ENCODE measurements at places on chromosomes 4 and X.

GRCh38 chr4:128349921-128350320 is 62.3 kb upstream of the PGRMC2 start:
- no peak for DNase-seq

DNA sequence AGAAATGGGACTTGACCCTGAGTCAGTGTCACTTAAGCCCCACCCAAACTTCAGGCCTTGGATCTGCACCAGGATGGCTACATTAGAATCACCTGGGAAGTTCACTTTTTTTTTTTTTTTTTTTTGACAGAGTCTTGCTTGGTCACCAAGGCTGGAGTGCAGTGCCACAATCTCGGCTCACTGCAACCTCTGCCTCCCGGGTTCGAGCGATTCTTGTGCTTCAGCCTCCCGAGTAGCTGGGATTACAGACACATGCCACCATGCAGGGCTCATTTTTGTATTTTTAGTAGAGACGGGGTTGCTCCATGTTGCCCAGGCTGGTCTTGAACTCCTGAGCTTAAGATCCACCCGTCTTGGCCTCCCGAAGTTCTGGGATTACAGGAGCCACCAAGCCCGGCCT is 3.0 kb downstream of the NCBP2L start:
- no peak for DNase-seq

GRCh38 chrX:139750390-139750789 is 42.4 kb upstream of the MCF2 start:
- DNase-seq, result no peak

GRCh38 chr4:74292111-74292870 is 16.0 kb upstream of the EPGN start:
- DNase-seq, result no peak

GRCh38 chr4:128307123-128307571 is 19.5 kb upstream of the PGRMC2 start:
- no peak for DNase-seq

- no peak for DNase-seq
Measured at GRCh38 chrX:126165721-126166461, at the start of gene DCAF12L2. Gene DCAF12L2, minus strand, starts transcription at chrX:126166289. Its CDS starts 365 bp downstream, at chrX:126165924.

GRCh38 chrX:18076434-18076833 is 144.3 kb downstream of the BEND2 start:
- DNase-seq, result no peak

DNA sequence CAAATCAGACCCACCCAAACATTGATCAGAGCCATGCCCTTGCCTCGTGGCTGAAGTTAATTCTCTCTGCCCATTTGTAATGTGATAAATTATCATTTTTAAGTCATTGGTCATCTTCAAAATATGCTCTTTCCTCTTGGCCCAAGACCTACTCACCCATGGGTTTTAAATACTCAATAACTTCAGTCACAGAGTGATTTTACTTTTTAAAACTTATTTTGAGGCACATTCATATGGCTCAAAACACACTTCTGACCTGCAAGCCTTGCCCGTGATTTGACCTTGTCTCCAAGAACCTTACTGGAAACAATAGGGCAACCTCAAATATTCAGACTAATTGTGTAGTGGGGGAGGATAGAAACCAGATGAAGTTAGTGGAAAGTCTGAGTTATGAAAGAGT is 176.2 kb upstream of the LNX1 start:
- DNase-seq, result no peak

DNA sequence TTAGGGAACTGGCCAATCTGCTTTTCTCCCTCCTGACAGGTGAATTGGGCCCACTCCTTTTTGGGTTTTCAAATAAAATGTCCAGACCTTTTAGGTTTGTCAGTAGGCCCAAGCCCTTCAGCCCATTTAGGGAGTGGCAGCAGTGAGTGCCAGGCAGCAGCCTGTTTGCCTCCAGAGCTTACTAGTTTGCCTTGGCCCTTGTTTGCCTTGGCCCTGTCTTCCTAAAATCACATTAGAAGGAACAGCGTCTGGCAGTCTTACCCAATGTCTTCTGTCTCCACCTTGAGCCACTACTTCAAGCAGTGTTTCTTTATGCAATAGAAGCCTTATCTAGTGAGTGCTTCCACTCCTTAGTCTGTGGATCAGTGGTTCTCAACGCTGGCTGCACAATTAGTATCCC is 117.1 kb downstream of the TMEM164 start:
- DNase-seq, result no peak

DNA sequence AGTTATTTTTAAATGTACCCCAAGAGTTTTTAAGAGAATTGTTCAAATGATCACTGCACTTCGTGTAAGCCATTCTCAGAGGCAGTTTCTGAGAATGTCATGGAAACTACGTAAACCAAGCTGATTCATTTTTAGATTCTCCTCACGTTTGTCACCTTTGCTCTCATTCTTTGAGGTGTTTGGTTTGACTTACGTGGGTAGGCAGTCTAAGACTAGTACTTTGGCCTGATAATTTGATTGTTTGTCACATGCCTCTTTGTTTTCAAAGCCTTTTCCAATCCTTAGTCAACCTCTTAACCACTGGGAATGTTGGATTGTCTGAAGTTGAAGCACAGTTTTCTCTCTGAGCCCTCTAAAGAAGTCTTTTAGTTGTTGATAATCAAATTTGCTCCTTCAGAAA is 10.5 kb downstream of the SEPTIN11 start:
- no peak for DNase-seq

- DNase-seq, result no peak
Measured at GRCh38 chr4:23023121-23023520, 330.4 kb downstream of the GBA3 start.

GRCh38 chr4:3393171-3393570 is 48.6 kb upstream of the HGFAC start:
- no peak for DNase-seq

DNA sequence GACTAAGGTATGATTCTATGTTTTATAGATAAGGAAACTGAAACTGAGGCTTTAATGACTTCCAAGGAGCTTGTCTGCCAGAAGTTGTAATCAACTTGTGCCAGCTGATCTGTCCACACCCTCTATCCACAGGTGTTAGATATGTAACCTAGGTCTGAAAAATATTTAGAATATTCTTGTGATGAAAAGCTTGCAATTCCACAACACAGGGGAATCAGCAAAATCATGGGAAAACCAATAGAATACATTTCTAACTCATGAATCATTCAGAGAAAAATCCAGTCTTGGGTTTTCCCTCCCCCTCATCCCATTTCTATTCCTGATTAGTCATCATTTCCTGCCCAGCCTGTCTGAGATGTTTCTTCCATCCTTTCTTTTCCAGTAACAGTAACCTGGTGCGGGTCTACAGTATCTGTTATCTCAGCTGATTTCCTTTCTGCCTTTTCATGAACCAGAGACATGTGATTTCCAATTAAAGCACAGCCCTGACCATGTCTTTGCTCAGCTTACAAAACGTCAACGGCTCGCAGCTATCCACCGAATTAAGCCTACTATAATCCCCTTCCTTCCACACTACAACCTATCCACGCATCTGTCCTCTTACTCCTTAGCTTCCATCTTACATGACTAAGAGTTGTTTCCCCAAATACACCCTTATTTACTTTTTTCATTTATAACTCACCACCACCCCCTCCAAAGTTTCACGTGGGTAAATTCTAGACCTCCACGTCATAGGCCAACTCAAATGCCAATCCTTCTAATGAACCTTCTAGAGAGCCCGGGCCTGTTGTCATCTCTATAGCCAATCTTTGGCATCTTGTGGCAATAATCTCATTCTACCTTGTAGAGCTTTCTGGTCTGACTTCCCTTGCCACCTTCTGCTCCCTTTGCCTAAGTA is 961 bp upstream of the NOCT start:
- peak; percentile 46 for DNase-seq

- DNase-seq, result no peak
Measured at GRCh38 chrX:134880866-134881265, 109.9 kb upstream of the SMIM10 start.

GRCh38 chr4:81421346-81422218 is 50.1 kb downstream of the RASGEF1B start:
- no peak for DNase-seq

GRCh38 chr4:122539861-122540465 is 80.9 kb downstream of the IL21 start:
- DNase-seq, result no peak

GRCh38 chr4:62960415-62960814 is 1448.8 kb downstream of the TECRL start:
- no peak for DNase-seq

All from H54 (cell line).